ENCODE measurements at places on chromosomes 1 and 21.

DNA sequence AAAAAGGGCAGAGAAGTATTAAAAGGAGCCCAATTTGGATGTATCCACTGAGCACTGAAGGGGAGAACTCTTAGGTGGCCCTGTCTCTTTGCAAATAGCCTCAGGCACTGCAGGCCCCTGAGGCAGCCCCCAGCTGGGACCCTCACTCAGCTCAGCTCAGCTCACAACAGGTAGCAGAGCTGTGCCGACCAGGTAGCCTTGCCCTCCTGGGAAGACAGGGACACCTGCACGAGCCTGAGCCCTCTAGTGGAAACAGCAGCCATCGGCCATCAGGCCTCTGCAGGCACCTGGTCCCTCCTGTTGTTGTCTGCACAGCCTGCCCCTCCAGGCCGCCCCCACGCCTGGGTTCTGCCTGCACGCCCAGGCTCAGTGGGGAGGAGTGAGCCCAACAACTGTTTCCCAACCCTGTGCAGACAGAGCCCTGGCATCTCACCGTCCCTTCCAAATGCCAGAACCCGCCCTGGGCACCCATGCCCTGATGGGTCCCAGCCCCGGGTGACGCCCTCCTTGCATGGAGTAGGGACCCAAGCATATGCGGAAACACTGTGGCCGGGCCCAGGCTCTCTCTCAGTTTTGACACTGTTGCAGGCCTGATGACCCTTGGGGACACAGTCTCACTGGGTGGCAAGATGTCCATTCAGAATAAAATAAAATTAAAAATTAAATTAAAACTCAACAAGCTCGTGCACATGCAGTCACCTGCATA, 60.0 kb upstream of the AJAP1 start:
- no peak for DNase-seq

GRCh38 chr1:205535866-205536758, 31.6 kb downstream of the CDK18 start:
- no peak for DNase-seq

DNA sequence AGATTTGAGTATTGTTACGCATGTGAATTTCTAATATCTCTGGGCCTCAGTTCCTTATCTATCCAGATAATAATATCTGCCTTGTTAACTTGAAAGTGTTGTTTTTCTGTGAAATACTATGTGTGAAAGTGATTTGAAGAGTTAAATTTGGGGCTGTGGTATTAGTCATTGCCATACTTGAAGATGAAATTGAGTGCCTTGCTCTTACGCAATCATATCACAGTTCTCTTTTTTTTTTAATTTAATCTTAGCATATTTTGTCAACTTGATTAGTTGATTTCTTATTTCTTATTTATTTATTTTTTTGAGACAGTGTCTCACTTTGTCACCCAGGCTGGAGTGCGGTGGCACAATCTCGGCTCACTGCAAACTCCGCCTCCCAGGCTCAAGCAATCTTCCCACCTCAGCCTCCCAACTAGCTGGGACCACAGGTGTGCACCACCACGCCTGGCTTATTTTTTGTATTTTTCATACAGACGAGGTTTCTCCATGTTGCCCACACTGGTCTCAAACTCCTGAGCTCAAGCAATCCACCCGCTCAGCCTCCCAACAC, 31.0 kb downstream of the AGO4 start:
- DNase-seq, result no peak

- no peak for DNase-seq
These were observed 55.2 kb downstream of the NGF start for GRCh38 chr1:115282807-115283208.

All from stimulated activated CD8-positive, alpha-beta memory T cell treated with anti-CD3 and anti-CD28 coated beads, Interleukin-7, amount 100 ng/mL, for 1 hour (primary cell).